Left colon (tissue), 2 donors: ENCODE measurements at places on chromosomes 6 and 20. TPM values are rescaled to one million over a fixed set of nuclear protein-coding genes. Genes with fewer than 3 reads are reported as not detected.

The GPR6 gene
- total RNA-seq: not detected

The PSORS1C2 gene
- not detected for total RNA-seq

The TGM2 gene
- 26.9 TPM for total RNA-seq

The ADTRP gene
- total RNA-seq: 106 TPM

The TLDC2 gene
- 27.7 TPM for total RNA-seq

The CPXM1 gene
- total RNA-seq: 2.3 TPM

The GRM1 gene
- not detected for total RNA-seq

The PAK5 gene
- total RNA-seq: not detected

The ITPR3 gene
- total RNA-seq: 108 TPM

The WFDC8 gene
- total RNA-seq: not detected

The SPTLC3 gene
- 6.6 TPM for total RNA-seq

The DLK2 gene
- 0.27 TPM for total RNA-seq

The LZTS3 gene
- 10.9 TPM for total RNA-seq

The CARMIL1 gene
- 56.3 TPM for total RNA-seq

The MEP1A gene
- total RNA-seq: 197 TPM

The SPDEF gene
- total RNA-seq: 59.4 TPM

The EDN3 gene
- 60.6 TPM for total RNA-seq

The XKR7 gene
- total RNA-seq: 0.11 TPM

The TAP1 gene
- total RNA-seq: 118 TPM

The DACT2 gene
- total RNA-seq: 1.9 TPM

The RAET1G gene
- not detected for total RNA-seq

The NFATC2 gene
- total RNA-seq: 5.6 TPM

The FNDC1 gene
- total RNA-seq: 1.5 TPM

The TM9SF4 gene
- total RNA-seq: 62.2 TPM
